ENCODE measurements at places on chromosomes 13 and 19.

- DNase-seq: no peak
Observed at GRCh38 chr13:20125783-20126165, 35.1 kb downstream of the GJA3 start.

DNA sequence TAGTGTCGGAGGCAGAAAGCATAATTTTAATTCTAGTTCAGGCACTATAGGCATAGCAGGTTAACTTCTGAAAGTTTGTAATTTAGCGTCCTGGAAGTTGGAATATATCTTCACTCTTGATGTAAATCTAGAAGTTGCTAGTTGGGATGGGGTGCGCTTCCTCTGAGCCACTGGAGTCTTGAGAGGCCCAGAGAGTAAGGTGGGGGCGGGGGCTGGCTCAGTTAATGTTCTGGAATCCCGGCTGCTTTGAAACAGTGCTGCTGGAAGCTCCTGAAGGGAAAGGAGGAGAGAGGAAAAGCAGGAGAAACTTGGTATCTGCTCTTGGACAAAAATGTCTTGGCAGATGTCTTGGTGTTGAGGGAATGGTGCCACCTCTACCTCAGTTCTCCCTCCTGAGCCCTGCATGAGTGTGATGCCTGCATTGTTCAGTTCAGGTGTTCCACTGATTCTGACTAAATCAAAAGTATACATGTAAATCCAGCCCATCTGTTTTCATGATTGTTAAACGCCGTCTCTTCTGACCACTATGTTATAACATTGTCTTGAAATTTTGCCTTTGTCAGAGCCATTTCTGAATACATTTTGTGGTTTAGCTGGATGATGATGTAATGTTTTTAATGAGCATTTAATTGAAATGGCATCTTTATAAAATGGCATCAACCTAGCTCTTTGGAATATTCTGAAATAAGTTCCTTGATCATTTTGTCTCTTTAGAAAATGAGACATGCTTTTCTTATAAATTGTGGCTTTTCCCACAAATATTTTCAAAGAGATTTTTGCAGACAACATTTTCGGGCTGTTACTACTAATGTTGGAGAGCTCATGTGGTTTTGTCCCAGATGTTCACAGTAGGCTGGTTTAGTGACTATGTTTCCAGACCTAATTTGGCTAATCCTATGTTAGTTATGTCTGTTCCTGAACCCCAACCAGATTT lies 202.7 kb downstream of the SHISA2 start:
- no peak for DNase-seq

DNA sequence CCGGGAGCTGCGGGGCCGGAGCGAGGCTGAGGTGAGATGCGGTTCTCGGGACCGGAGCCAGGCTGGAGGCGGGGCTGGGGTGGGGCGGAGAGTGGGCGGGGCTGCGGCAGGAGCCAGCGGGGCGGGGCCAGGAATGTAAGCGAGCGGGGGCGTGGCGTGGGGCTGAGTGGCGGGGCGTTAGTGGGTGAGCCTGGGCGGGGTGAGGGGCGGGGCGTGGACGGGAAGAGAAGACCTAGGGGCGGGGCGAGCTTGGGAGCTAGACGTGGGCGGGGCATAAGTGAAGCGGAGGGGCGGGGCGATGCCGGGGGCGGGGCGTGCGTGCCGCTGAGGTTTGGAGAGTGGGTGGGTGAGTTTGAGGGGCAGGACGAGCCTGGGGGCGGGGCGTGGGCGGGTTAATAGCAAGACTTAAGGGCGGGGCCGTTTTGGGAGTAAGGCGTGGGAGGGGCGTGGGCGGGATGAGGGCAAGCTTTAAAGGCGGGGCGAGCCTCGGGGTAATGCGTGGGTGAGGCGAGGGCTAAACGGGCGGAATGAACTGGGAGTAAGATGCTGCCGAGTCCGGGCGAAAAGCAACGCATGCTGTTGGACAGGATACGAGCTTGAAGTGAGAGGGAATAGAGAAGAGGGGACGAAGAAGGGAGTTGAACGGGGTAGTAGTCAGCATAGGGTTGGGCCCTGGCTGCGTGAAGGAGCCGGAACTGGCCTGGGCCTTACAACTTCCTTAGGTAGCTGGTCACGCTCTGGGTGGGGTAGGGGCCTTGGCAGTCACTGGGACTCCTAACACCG lies 572 bp downstream of the SNAPC2 start:
- peak; percentile 100 for DNase-seq

DNA sequence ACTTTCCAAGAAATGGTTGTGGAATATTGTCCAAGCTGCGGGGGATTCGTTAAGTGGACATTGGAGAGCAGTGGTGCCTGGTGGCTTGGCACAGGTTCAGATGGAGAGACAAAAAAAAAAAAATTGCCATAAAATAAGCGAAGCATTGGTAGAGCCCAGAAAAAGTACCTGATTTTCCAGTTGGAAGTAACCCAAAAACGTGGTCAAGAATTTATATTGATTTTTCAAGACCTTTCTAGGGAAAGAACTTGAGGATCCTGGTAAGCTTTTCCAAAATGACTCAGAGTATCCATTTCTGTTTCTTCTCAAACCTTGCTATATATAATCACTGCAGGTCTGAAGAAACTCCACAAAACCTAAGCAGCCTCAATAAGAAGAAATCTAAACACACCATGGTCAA lies 94.6 kb downstream of the ING1 start:
- no peak for DNase-seq

GRCh38 chr19:19738564-19738963 lies 5.7 kb upstream of the ZNF14 start:
- DNase-seq: no peak

DNA sequence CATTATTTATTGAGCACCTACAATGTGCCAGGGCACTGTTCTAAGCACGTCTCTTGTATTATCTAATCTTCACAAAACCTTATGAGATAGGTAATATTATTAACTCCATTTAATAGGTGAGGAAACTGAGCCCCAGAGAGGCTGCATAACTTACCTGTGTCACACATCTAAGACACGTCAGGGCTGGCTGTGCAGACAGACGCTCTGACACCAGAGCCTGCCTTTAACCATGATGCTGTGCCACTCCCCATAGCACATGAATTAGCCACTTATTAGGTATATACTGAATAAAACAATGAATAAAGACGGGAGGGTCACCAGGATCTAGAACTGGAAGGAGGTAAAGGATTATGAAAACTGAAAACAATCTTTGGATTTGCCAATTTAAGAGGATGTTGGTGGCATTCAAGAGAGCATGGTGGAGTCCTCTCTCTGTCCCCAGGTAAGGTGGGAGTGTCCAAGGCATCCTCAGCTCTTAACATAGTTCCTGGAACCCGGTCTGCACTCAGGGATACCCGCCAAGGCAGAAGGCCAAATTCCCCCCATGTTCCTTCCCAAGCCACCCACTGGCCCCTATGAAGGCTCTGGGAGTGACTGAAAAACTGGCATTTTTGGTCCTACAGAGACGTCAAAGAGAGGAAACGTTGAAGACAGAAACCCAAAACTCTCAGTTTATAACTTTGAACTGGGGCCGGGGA lies 479.7 kb downstream of the FOXO1 start:
- DNase-seq: no peak

GRCh38 chr19:1097810-1098176 lies 2.6 kb upstream of the POLR2E start:
- DNase-seq: no peak

GRCh38 chr13:38090913-38091312 lies 221.3 kb upstream of the TRPC4 start:
- no peak for DNase-seq

- DNase-seq: no peak
Observed at GRCh38 chr13:100158569-100158968, 69.7 kb downstream of the PCCA start.

GRCh38 chr13:45108716-45109101 lies 11.6 kb upstream of the GTF2F2 start:
- DNase-seq: no peak

DNA sequence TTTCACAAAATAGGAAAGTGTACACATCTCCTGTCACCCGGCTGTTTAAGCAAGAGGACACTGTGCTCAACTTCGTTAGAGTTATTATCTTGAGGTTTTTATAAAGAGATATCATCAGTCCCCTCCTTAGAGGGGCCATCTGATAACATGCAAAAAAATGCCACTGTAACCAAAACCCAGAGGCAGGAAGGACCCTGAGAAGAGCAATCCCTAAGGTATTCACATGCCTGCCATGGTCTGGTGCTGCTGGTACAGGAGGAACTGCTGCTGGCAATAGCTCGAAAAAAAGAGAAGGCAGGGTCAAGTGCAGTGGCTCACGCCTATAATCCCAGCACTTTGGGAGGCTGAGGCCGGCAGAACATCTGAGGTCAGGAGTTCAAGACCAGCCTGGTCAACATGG lies 12.8 kb upstream of the CEACAM3 start:
- DNase-seq: no peak

- DNase-seq: no peak
Observed at GRCh38 chr13:90882551-90882950, 464.9 kb upstream of the MIR17HG start.

DNA sequence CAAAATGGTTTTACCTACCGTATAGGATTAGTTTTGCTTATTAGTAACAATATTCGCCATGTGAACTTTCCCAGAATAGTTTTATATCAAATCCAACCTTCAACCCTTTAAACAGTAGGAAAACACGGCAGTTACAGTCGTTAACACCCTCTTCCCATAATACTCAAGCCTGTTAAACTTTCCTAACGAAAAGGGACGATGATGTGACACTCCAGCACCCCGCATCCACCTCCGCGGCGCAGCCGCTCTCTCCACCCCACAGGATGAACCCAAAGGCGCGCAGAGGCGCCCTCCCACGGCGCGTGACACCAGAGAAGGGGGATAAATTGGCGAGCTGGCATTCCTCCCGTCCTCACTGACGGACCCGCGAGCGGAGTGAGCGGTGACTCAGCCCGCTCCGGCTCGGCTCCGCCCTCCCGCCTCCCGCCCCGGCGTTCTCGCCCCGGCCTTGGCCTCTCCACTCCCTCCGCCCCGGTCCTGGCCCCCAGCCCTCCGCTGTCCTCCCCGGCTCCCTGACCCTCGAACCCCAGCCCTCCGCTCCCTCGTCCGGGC lies 665 bp downstream of the TUBGCP3 start:
- DNase-seq: peak; percentile 68

- DNase-seq: no peak
Observed at GRCh38 chr13:71350886-71351285, 516.1 kb downstream of the DACH1 start.

- DNase-seq: no peak
Observed at GRCh38 chr19:56130006-56130405, 8.9 kb upstream of the ZNF787 start.

DNA sequence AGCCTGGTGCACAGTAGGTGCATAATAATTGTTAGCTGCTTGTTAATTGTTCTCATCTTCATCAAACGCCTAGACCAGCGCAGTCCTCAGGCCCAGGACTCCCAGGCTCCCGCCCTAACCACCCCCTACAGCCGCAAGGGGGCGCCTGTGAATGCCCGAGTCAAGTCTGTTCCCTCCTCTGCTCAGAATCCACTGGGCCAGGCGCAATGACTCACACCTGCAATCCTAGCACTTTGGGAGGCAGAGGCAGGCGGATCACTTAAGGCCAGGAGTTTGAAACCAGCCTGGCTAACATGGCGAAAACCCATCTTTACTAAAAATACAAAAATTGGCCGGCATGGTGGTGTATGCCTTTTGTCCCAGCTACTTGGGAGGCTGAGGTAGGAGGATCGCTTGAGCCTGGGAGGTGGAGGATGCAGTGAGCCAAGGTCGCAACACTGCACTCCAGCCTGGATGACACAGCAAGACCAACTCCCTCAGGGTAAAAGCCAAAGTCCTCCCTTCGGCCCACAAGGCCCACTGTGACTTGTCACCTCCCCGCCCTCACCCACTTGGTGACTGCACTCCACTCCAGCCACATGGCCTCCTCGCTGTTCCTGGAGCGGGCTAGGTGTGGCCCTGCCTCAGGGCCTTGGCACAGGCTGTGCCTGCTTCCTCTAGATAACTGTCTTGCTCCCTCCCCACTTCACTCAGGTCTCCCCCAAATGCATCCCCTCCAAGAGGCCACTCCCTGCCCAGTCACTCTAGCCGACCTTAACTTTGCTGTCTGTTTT lies 9.1 kb downstream of the ZNF653 start:
- DNase-seq: peak; percentile 63

- peak; percentile 27 for DNase-seq
Observed at GRCh38 chr13:30346789-30347167, 39.4 kb upstream of the KATNAL1 start.

GRCh38 chr13:105719859-105720258 lies 815.6 kb downstream of the EFNB2 start:
- no peak for DNase-seq

- DNase-seq: no peak
Observed at GRCh38 chr13:26897706-26898550, 137.3 kb upstream of the GPR12 start.

DNA sequence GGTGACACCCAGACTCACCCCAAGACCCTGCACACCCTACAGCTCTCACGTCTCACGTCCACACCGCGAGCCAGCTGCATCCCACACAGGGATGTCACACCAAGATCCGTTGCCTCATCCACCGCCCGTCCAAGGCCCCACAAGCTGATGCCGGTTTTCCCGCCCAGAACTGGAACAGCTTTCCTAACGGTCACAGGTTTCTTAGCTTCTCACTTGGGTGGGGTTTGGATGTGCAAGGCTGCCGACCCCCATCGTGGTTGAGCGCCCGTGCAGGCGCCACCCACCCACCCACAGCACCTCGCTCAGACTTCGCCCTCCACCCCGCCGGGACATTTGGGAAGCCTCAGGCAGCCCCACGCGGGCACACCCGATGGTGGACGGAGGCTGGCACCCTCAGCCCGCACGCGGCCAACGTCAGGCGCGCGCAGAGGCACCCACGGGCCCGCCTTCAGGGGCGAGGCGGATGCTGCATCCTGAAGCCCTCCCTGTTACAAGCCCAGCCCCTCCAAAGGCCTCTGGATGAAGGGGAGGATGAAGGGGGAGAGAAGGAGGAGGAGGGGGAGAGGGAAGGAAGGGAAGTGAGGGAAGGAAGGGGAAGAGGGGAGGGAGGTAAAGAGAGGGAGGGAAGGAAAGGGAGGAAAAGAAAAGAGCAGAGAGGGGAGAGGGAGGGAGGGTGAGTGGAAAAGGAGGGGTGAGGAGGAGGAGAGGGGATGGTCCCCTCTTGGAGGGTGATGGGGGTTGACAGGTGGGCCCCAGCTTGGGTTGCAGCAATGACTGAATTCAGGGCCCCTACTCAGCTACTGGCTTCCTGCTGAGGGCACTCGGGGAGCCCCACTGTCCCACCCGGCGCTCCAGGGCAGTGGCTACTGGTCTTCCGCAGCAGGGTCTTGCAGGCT lies 12.8 kb downstream of the ONECUT3 start:
- DNase-seq: no peak

DNA sequence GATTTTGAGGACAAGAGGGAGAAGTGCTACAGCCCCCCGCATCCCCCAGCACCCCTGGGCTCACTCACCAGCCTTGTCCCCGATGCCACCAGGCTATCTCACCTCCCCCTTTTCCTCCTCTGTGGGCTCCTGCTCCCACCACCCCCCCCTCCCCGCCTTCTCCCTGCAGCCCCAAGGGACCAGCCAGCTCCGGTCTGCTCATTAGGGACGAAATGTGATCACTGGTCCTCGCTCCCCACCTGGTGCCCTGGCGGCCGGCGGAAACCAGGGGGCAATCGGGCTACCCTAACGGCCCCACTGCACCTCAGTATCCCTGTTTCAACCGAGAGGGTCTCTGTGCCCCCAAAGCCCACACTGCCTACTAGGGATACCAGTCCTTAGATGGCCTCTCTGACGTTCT lies 2.7 kb downstream of the GPR4 start:
- no peak for DNase-seq
